ENCODE measurements at places on chromosomes 7 and 10. TPM values are rescaled to one million over a fixed set of nuclear protein-coding genes. Genes with fewer than 3 reads are reported as not detected.

The TMEM213 gene
- total RNA-seq, result not detected

The SPDYE6 gene
- total RNA-seq, result not detected

The CCL26 gene
- total RNA-seq, result 1.4 TPM

The PRKG1 gene
- total RNA-seq, result 76.2 TPM

The C10orf67 gene
- total RNA-seq, result not detected

The LIPN gene
- not detected for total RNA-seq

The IL6 gene
- 32.2 TPM for total RNA-seq

The DNAH11 gene
- 0.59 TPM for total RNA-seq

The SNCG gene
- total RNA-seq, result 48.3 TPM

The CPXM2 gene
- 19.4 TPM for total RNA-seq

The PODXL gene
- total RNA-seq, result 2.6 TPM

The AGR2 gene
- total RNA-seq, result not detected

The ZNF485 gene
- 1.3 TPM for total RNA-seq

The ICA1 gene
- 0.23 TPM for total RNA-seq

The HTR7 gene
- 0.94 TPM for total RNA-seq

The OR6V1 gene
- total RNA-seq, result not detected

The ZNF438 gene
- total RNA-seq, result 1.8 TPM

The GPR146 gene
- total RNA-seq, result 6.8 TPM

The LIPM gene
- not detected for total RNA-seq

The NUB1 gene
- total RNA-seq, result 32.2 TPM

The TEX47 gene
- total RNA-seq, result not detected

The NUTM2D gene
- total RNA-seq, result 0.82 TPM

The PTF1A gene
- total RNA-seq, result not detected

The ZNF138 gene
- 1.2 TPM for total RNA-seq

Data from smooth muscle cell of the coronary artery (primary cell).